ENCODE measurements at places on chromosomes 7 and 10.

DNA sequence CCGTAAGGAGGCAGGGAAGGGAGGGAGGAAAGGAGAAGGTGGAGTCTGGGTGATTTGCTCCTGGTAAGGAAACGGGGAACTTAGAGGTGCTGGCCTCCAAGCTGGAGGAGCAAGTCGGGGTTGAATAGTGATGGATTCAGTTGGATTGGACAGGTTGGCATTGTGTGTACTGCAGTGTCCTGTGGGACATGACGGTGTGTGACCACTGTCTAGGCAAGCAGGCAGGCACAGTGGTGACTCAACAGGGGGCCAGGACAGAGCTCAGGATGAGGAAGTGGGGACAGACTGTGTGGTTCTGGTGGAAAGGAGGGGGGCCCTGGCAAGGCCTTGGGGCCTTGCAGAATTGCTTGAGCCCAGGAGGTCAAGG, 48.8 kb downstream of the COL26A1 start:
- no peak for DNase-seq

GRCh38 chr10:84537447-84537931, 209.1 kb downstream of the CCSER2 start:
- DNase-seq = peak; percentile 54

GRCh38 chr10:71346731-71347130, 27.7 kb downstream of the SLC29A3 start:
- DNase-seq = no peak

DNA sequence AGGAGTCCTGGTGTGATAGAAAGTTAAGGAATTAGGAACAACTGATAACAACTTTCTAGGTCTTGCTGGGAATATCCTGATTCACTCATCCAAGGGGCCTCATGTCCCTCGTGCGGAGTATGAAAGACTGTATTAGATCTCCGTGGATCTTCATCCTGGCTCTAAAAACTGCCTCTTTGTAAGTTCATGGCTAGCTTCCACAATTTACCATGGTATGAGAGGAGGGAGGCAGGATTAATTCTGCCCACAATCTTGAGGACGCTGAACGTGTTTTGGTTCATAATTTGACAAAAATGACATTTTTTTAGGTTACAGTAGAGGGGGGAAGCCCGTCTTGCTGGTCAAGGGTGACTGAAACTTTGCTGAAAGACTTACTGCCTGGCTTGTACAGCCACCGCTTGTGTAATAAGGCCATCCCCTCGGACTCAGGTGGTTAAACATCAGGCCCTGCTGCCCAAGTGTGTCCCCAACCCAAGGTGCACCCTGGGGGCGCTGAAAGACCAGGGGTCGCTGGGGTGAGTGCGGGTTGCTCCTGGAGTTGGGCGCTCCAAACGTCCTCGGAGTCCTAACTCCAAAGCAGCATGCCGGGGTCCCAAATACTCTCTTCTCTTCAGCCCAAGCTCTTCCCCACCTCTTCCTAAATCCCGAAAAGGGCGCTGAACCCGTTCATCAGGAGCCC, 733 bp downstream of the HIBADH start:
- peak; percentile 32 for DNase-seq

DNA sequence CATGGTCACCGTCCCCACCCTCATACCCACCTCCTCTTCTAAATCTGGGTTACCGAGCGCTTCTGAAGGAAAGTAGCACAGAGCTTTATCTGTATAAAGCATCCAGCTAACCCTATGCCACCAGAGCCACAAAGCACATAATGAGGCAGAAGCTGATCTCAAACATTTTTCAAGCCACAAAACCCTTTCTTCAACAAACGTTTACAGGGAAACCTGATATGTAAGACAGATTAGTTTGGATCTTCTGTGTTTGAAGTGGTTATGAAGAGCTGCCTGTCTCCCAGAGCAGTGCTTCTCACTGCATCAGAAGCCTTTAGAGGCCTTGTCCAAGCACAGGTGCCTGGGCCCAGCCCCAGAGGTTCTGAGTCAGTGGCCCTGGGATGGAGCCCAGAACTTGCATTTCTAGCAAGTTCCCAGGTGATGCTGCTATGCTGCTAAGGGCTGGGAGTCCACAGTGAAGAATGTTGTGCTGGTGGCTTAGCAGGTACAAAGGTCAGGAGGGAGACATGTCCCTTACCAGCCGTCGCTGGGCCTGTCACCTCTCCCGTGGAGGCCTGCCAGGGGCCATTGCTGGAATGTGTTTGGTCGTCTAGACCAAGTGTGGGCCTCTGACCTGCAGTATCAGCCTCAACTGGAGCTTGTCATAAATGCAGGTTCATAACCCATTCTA, 90.4 kb downstream of the TAF3 start:
- DNase-seq = peak; percentile 5

- DNase-seq = no peak
Observed at GRCh38 chr10:687583-688311, 1.7 kb downstream of the DIP2C start.

DNA sequence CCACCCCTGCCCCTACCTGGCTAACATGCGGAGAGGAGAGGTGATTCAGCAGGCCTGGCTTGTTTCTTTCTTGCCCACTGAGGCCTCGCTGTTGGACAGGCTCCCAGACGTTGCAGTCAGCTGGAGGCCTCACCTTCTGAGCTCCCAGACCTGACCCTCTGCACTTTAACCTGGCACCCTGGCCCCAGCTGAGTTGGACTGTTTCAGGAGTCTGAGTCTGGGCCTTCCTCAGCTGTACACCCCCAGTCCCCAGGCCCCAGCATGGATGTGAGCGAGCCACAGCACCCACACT, 35.0 kb downstream of the UNC5B start:
- DNase-seq = no peak

GRCh38 chr10:79936625-79937615, 12.0 kb downstream of the SFTPD start:
- DNase-seq = peak; percentile 12

DNA sequence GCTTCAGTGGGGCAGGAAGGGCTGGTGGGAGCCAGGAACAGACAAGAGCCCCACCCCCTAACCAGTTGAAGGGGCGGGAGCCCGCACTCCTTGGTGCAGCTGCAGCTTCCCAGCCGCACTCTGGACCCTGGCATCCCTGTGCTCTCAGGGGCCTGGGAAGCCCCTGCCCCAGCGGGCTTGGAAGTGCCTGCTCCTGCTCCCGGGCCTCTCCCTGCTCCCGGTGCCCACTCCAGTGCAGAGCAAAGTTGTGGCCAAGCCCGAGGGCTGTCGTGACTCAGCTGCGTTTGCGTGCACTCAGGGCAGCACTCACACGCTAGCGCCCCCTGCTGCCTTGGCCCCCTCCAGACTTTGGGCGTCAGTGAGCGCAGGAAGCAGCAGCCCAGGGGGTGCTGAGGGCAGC, 883.8 kb downstream of the LRMDA start:
- DNase-seq = no peak

DNA sequence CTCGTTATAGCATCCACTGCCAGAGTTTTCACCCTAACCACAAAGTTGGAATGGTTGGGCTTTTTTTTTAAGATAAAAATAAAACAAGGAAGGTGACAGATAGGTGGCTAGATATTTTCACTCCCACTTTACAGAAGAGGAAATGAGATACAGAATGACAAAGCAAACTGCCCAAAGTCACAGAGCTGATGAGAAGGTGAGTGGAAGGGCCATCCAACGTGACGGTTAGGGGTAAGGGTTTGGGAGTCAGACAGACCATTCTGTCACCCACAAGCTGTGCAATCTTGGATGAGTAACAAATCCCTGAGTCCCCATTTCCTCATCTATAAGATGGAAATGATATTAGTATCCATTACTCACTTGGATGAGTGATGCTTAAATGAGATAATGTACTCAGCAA, 106.9 kb upstream of the PDLIM1 start:
- no peak for DNase-seq

- no peak for DNase-seq
Observed at GRCh38 chr7:150580638-150581394, 13.6 kb downstream of the GIMAP4 start.
